Parietal lobe (tissue), 2 donors: ENCODE measurements at places on chromosomes 3 and 15. TPM values are rescaled to one million over a fixed set of nuclear protein-coding genes. Genes with fewer than 3 reads are reported as not detected.

Gene ADAMTSL3
- 40.4 TPM for total RNA-seq

Gene AQP9
- not detected for total RNA-seq

Gene HTD2
- total RNA-seq: 11.0 TPM

Gene DNAH12
- 1.6 TPM for total RNA-seq

Gene FGF12
- 180 TPM for total RNA-seq

Gene P2RY14
- 0.31 TPM for total RNA-seq

Gene NR2E3
- total RNA-seq: not detected

Gene GUCA1C
- total RNA-seq: not detected

Gene LRTM1
- not detected for total RNA-seq
